ENCODE measurements at places on chromosomes 5 and 9.

DNA sequence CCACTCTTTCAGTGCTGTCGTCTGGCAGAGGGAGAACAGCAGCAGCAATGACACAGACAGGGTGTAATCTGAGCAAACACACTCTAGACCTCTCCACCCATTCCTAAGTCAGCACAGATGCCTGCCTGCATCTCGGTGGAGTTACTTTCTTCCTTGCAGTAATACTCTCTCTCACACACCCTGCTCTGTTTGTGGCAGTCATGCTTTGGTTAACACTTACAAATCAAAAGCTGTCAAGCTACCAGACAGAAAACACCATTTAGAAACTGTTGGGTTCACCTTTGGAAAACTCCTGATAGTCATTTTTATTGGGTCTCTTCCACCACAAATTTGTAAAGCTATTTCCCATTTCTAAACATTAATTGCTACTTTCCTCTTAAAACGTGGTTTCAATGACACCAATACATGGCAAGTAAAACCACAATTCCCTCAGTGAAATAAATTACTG lies 27.3 kb downstream of the LHFPL2 start:
- no peak for DNase-seq

DNA sequence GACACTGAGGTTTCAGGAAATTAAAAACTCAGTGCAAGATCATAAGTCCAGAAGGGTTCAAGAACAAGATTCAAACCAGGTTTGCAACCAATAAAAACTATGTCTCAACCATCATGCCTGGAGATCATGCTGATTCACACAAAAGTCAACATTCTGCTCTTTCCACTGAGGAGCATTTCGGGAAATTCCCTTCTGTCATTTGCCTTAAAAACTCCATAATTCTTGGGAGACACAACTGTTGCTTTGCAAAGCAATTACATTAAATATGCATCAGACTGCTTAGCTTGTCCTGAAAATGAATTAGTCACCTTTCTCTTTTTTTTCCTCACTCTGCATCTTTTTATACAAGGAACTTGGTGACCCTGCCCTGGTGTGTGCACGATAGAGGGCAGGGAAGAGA lies 275.9 kb upstream of the ZNF462 start:
- DNase-seq, result peak; percentile 9

- no peak for DNase-seq
These were observed 302.1 kb upstream of the IRX4 start for GRCh38 chr5:2184563-2185540.

- DNase-seq, result no peak
These were observed 31.8 kb downstream of the TENT4A start for GRCh38 chr5:6744841-6745705.

DNA sequence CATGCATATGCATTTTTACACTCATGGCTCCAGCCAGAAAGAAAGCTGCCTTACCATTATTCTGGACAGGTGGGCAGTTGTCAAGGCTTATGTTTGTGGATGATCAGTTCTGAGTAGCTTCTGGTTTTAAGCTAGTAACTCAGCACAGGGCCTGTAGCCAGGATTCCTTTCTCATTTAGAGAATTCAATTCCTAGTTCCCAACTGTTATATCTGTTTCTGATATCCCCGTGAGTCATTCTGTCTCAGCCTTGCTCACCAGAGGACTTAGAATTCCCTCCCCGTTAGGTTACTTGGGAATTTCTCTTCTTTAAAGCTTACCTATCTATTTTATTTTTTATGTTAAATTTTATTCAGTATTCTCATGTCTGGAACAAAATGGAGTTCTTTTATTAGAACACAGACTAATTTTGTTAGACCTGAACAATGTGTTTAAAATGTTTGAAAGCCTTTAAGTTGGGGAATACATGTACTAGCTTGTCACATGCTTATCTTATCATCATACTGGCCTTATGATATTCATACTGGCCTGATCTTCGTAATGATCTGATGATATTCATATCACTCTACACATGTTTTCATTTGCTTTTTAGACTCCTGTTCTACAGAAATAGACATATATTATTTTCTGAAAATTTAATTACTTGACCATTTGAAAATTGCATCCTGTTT lies 47.1 kb downstream of the CAST start:
- no peak for DNase-seq

DNA sequence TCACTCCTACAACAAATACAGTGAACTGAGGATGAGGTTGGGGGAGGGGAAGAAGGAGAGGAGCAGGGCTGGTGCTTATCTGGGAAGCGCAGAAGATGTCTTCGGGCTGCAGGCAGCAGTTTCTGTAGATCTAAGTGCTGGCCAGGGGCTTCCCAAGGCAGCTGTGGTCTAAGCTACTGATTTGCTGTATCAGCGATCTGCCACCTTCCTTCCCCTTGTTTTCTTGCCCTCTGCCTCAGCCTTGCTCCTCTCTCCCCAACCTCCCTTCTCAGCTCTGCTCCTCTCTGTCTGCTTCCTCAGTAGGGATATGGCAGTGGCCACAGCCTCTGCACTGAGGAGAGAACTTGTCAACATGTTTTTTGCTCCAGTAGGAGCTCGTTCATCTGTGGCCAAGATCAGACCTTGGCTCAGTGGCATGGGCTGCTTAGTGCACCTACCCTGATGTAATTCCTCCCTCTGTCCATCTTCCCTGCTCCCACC lies 42.8 kb upstream of the IL6ST start:
- DNase-seq, result no peak

- no peak for DNase-seq
These were observed 557.9 kb upstream of the GRAMD2B start for GRCh38 chr5:125865166-125865815.

DNA sequence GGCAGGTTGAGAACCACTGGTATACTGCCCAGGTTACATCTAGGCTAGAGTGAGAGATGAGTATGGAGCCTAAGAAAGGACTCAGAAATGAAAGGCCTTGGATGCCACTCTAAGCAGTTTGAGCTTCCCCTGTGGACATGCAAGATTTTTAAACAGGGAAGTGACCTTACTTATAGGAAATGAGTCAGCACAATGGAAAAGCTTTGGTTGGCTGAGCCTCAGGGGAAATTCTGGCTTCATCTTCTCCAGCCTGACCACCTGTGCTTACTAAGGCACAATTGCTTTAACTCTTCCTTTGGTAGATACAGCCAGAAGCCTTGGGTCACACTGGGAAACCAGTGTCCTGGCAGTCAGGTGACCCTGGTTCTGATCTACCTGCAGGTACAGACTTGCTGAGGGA lies 380.2 kb upstream of the ZNF462 start:
- DNase-seq, result no peak

DNA sequence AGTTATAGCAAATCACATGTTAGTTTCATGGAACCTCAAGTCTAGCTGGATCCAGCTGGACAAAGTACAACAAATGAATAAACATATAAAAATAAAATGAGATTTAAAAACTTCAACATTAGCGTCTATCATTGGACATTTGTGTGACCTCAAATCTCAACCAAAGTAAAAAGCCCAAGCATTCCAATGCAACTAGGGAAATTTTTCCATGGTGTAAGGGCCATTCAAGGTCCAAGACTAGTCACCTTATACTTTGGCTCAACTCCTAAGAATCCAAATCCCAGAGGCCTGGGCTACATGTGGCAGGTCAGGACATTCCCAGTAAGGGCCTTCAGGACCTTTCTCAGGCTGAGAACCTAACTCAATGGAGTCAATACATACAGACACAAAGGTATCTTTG lies 137.4 kb upstream of the DMAC1 start:
- no peak for DNase-seq

GRCh38 chr9:121286973-121287741 lies 19.2 kb downstream of the GSN start:
- peak; percentile 58 for DNase-seq

DNA sequence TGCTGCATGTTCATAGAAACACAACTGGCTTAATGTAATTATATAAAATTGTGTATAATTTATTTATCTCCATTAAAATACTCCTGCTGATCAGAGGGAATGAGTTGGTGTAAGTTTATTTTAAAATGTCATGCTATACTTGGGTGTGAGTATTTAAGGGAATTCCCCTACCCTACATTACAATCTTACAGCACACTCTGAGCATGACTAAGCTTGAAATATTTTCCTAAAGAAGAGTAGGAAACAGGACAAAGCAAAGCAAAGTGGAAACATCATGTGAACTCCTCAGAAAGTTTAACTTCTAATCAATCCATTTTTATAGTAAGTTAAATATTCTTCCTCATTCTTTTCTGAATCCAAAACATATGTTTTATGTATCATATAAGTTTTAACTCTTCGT lies 1271.3 kb downstream of the EFNA5 start:
- DNase-seq, result no peak

DNA sequence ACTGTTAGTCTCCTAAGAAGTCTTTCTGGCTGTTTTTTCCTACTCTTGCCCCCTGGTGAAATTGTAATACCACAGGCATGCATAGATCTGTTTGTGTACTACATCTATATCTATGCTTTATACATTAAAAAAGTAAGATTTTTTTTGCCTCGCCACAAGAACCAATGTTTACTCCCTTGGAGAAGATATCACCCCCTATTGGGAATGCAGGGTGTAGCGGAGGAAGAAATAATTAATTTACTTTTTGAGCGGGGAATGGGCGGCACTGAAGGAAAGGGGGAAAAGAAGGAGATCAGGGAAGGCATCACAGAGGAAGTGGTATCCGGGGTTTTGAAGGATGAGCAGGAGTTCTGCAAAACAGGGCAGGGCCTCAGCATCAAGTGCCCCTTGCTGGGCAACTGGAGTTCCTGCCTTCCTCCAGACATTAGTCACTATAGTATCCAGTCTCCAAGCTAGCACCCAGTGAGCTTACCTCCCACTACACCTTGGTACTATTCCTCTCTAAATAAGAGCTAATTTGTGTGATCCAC lies 134.9 kb downstream of the GABBR2 start:
- DNase-seq, result no peak

- no peak for DNase-seq
These were observed 4.6 kb upstream of the MYOZ3 start for GRCh38 chr5:150656191-150657132.

DNA sequence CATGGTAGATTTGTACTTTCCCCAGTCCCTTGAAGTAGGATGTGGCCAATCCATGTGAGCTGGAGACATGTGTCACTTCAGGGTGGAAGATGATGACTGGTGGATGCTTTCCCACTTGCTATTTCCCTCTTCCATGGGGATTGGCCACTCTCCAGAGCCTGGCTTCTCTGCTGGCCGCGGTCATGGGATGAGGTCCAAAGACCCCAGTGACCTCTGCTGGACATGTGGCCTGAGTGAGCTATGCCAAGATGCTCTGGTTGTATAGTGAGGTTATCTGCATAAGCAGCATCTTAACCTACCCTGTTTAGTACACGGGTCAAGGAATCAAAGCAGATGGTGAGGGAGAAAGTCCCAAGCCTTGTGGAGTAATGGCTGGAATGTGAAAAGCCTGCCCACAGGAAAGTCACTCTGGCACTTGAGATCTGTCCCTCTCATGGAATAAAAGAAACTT lies 47.1 kb downstream of the SH3PXD2B start:
- DNase-seq, result no peak

DNA sequence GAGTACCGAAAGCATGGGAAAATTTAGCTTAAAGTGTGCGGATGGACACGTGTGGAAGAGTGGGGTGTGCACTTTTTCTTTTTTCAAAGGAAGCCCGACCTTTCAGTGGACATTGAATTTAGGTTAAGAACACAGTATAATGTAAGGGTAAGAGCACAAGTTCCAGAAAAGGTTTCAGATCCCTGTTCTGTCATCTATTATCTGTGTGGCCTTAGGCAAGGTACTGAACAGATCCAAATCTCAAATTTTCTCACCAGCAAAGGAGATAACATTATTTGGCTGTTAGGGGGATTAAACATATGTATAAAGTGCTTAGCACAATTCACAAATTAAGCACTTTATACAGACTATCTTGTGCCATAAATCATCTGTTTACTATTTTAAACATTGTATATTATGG lies 441.0 kb downstream of the SPOCK1 start:
- no peak for DNase-seq

- DNase-seq, result no peak
These were observed 77.7 kb upstream of the NFIB start for GRCh38 chr9:14391620-14392019.

- DNase-seq, result no peak
These were observed 362.8 kb upstream of the RPS23 start for GRCh38 chr5:82640916-82641315.

DNA sequence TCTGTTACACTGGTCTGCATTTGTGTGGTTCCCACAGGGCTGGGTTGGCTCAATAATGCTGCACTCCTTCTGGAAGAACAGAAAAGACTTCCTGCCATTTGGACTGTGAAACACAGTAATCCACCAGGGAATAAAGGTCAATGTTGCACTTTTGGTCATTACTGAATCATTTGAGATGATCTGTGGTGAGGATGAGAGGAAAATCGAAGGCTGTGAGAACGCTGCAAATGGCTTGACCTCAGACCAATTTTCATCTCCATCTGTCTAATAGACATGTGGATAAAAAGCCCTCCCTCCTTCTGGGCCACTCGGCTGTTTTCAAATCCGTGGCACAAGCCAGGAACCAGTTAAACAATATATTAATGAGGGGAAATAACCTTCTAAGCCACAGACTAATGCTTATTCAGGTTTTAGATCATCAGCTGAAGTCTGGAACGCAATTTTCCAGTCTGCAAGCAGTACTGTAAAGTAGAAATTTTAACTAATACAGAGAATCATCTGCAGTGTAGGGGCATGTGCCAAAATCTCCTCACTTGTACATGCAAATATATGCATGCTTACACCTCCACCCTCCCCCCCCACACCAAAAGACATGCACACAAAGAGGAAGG lies 20.2 kb downstream of the TLE1 start:
- DNase-seq, result no peak

DNA sequence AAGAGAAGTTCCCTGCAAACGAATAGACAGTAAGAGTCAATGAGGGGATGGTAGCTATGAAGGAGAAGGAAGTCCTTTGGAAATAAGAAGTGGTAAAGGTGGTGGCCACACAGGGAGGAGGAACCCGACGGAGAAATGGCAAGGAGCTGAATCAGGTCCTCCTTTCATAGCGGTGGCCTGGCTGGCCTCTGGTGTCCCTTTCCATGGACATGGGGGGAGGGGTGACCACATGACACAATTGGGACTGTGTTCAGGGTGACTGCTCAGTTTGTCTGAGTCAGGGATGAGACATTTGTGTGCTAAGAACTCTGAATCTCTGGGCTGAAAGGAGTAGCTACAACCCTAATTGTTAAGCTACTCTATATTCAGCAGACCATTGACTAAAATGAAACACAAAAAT lies 28.7 kb upstream of the TIMD4 start:
- no peak for DNase-seq

All from AG04449 (cell line).